Nephron progenitor cell (in vitro differentiated cells): ENCODE measurements at places on chromosomes 4 and X.

- DNase-seq = no peak
Measured at GRCh38 chr4:101777431-101777830, 13.1 kb upstream of the BANK1 start.

DNA sequence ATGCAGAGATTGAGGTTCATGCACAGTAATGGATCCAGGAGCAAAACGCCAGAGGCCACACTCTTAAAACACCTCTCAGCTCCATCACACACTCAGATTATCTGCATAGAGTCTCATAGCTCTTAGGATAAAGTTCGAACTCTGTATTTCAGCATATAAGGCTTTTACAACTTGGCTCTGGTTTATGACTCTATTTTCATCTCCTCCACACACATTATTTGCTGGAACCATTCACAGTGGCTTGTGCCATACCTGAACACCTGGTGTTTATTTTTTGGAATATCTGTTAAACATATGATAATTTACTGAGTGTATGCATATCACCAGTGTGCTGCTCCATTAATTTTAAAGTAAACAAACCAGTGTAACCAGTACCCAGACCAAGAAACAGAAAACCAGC, 27.2 kb downstream of the RASL11B start:
- no peak for DNase-seq

DNA sequence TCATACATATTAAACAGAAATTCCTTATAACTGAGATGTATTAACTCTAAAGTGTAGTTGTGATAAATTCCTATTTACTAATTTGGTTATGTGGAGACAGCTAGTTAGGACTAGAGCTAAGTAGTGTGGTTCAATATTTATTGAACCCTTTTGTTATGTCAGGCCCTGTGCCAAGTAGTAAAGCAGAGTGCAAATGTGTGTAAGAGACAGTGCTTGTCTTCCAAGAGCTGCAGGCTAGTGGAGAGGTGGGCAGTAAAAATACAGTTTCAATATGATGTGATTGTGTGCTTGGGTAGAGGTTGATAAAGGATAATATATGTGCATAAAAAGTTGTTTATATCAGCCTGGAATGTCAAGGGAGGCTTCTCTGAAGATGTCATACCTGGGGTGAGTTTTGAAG, 80.0 kb downstream of the TBC1D19 start:
- DNase-seq = no peak

DNA sequence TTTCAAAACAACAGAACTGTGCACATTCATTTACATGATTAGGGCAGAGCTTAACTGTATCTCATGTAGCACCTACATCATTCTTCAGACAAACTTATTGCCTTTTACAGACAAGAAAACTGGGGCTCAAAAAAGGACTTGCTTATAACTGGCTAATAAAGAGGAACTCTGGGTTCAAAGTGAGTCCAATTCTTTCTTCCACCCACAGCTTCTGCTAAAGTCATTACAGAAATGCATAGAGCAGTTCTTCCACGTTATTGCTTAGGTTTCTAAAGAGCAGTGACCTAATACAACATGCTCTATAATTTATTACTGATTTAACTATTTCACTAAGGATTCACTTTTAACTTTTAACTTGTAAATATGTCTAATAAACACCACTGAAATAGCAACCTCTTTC, 60.6 kb downstream of the ELOVL6 start:
- DNase-seq = no peak

DNA sequence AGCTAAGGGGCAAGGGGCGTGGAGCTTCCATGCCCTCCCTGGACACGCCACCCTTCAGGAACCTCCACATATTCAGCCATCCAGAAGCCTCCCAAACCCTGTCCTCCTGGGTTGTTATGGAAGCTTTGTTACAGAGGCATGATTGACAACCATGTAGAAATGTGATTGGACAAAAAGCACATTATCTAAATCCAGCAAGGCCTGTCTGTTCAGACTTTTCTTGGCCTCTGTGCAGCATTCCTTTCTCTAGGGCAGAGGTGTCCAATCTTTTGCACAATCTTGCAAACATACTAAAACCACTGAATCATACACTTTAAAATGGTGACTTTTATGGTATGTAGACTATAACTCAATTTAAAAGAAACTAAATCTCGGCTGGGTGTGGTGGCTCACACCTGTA, 12.7 kb downstream of the STEEP1 start:
- DNase-seq = no peak

GRCh38 chr4:110489901-110490508, 14.1 kb downstream of the ENPEP start:
- DNase-seq = no peak
